Calu3 (cell line): ENCODE measurements at places on chromosomes 3 and 15. TPM values are rescaled to one million over a fixed set of nuclear protein-coding genes. Genes with fewer than 3 reads are reported as not detected.

The XCR1 gene
- total RNA-seq = not detected in 2 replicates

The BNC1 gene
- not detected in 2 replicates for total RNA-seq

The LDHAL6B gene
- not detected in 2 replicates for total RNA-seq

The PRTG gene
- total RNA-seq = 6.6 and 12.0 TPM in 2 replicates

The ARHGEF26 gene
- 19.0 and 21.4 TPM in 2 replicates for total RNA-seq

The ZWILCH gene
- total RNA-seq = 33.2 and 34.5 TPM in 2 replicates

The PLD1 gene
- 58.5 and 61.2 TPM in 2 replicates for total RNA-seq

GRCh38 chr3:111047042-111047441 lies 24.6 kb upstream of the NECTIN3 start:
- no peaks in the 10 kb centered on the region for H3K36me3 ChIP-seq
- no peaks in the 10 kb centered on the region for H3K27me3 ChIP-seq
- DNase-seq = no peak

DNA sequence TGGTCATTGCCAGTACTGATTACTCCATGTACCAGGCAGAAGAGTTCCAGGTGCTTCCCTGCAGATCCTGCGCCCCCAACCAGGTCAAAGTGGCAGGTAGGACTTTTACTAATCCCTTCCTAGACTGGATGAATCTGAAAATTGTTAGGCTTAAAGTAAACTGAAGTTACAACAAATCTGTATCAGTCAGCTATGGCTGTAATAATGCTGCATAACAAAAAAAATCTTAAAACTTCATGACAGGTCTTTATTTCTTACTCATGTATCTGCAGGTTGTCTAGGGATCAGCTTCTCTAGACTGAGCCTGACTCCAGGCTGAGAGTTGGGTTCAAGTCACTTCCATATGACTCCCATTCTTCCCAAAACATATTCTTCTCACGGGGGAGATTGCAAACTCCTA lies 93.7 kb downstream of the MESD start:
- no peaks in the 10 kb centered on the region for H3K27me3 ChIP-seq
- peaks cover 12% of the 10 kb centered on the region for H3K4me1 ChIP-seq
- H3K36me3 ChIP-seq = no peaks in the 10 kb centered on the region
- no peak for DNase-seq
- no peak overlapping the region for H3K27ac ChIP-seq

- H3K27ac ChIP-seq = no peak overlapping the region
- no peak for DNase-seq
- no peaks in the 10 kb centered on the region for H3K4me1 ChIP-seq
- H3K4me3 ChIP-seq = no peak overlapping the region
Observed at GRCh38 chr15:101424984-101425383, 64.5 kb downstream of the PCSK6 start.

DNA sequence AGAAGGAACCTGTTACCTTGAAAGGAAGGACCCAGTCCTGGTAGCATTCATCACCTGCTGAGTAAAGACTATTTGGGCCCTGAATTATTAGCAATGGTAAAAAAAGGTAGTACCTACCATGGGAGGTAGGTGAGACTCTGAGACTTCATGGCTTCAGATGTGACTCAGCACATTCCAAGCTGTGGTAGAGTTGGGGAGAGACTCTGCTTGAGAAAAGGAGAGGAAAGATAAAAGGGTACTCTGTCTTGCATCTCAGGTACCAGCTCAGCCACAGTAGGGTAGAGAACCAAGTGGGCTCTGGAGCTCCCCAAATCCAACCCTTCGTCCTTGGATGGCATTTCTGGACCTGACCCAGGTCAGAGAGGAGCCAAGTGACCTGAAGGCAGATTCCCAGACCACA lies 430.4 kb downstream of the TBL1XR1 start:
- no peaks in the 10 kb centered on the region for H3K36me3 ChIP-seq
- no peak overlapping the region for H3K4me3 ChIP-seq
- no peak for DNase-seq
- no peaks in the 10 kb centered on the region for H3K4me1 ChIP-seq
- H3K27ac ChIP-seq = no peak overlapping the region

DNA sequence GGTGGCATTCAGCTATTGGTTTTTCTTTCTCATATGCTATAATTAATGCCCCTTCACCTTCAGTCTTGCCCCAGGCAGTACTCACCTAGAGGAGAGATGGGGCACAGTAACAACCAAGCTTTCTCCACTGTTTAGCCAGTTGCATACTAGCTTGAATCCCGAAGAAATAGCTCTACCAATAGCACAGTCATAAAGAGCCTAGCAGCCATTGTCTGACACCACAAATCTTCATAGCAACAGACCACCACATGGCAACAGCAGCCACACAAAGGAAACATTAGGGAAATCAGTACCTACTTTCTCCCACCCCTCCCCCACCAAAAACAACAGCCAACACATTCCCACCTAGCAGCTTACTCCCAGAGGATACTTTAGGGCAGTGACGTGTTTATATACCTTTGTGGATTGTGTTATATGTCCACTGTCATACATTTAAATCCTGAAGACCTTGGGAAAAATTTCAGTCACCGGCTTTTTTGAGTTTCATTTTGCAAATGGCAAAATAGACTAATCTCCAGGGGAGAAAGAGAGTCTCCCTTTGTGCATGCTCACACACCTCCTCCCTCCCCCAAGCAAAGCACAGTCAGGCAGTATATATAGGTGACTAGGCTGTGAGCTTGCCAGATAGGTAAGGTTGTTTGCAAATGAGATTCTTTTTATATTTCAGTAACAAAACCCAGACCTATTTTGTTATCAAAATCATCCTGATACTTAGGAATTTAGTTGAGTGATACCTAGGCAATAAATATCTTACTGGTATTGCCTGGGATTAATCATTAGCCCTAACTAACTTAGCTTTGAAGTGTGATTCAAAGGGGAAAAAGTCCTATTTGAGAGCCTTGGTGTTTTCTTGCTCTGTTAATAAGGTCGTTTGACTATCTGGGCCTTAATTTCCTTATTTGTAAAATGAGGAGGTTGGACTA lies 140.6 kb downstream of the RBPMS2 start:
- peaks cover 35% of the 10 kb centered on the region for H3K4me1 ChIP-seq
- H3K4me3 ChIP-seq = peak overlapping the region; percentile 55
- peaks cover 25% of the 10 kb centered on the region for H3K36me3 ChIP-seq
- H3K27ac ChIP-seq = peak overlapping the region; percentile 79
- DNase-seq = peak; percentile 39

DNA sequence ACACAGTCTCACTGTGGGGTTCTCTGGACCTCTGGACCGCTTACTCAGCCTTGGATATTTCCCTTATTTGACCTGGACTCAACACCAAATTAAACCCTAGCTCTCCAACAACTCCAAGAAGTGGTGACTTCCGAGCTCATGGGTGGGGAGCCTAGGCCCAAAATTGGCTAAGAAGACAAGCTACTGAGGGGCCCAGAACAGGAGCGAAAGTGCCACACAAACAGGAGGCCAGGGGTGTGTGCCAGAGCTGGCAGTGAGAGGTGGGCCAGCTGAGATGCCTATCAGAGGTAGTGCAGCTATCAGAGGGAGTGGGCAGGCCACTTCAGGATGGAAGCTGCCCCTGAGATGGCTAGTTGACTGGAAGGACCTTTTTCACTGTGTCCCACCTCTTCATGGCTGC lies 151.1 kb upstream of the PRR20G start:
- DNase-seq = no peak
- no peak overlapping the region for H3K27ac ChIP-seq
- H3K4me3 ChIP-seq = no peak overlapping the region
- no peaks in the 10 kb centered on the region for H3K4me1 ChIP-seq

GRCh38 chr3:179563271-179563783 lies 601 bp downstream of the ACTL6A start:
- peak overlapping the region; percentile 93 for H3K4me3 ChIP-seq
- peak; percentile 92 for DNase-seq
- no peaks in the 10 kb centered on the region for H3K27me3 ChIP-seq
- H3K27ac ChIP-seq = peak overlapping the region; percentile 95

DNA sequence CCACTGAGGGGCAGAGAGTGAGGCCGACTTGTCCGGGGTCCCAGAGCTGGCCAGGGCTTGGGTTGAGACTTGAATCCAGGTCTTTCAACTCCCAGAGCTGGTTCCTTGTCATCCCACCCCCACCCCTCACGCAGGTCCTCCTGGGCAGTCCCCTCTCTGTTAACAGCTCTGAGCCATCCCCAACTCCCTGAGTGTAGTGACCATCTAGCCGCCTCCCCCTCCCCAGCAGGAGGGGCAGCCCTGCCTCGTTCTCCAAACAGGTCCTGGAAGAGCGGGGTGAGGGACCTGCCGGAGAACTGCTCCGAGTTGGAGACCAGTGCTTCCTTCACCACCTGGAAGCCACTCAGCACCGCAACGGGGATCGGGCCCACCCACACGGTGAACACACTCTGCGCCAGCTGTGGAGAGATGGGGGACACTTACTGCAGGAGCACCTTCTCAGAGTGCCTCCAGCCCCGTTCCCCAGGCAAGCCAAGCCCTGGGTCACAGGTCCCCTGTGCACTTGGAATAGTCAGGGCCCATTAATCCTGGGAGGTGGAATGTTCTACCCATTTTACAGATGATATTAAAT lies 24.4 kb upstream of the PARL start:
- DNase-seq = no peak
- no peak overlapping the region for H3K4me3 ChIP-seq
- no peaks in the 10 kb centered on the region for H3K36me3 ChIP-seq
- H3K27ac ChIP-seq = no peak overlapping the region
- H3K27me3 ChIP-seq = peaks cover 19% of the 10 kb centered on the region

GRCh38 chr3:148742118-148742517 lies 44.4 kb downstream of the AGTR1 start:
- no peaks in the 10 kb centered on the region for H3K27me3 ChIP-seq
- H3K4me3 ChIP-seq = no peak overlapping the region
- no peaks in the 10 kb centered on the region for H3K4me1 ChIP-seq
- no peak overlapping the region for H3K27ac ChIP-seq
- no peak for DNase-seq

DNA sequence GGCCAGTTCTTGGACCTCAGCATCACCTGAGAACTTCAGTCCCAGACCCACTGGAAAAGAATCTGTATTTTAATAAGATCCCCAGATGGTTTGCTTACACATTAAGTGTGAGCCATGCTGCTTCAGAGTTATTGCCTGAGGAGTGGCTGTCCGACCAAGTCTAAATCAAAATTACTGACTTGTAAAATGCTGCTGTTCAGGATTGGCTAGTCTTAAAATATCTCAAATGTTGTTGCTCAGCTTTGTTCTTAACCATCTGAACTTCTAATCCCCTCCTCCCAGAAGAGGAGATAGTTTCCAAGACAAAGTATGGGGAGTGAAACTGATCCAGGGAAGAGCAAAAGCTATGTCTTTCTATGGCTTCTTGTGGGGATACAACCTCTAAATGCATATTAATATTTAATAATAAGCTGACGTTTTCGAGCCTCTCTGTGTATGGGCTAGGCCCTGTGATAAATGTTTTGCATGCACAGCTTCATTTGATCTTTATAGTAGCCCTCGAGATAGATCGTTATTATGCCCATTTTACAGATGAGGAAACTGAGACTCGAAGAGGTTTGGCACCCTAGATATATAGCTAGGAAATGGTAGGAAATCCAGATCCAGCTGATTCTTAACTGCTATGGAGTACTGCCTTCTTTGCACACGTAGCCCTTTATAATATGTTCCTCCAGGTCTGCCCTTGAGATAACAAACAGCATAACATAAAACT lies 52.2 kb downstream of the DNASE1L3 start:
- no peaks in the 10 kb centered on the region for H3K27me3 ChIP-seq
- H3K4me3 ChIP-seq = no peak overlapping the region
- peaks cover 28% of the 10 kb centered on the region for H3K4me1 ChIP-seq
- peaks cover 52% of the 10 kb centered on the region for H3K36me3 ChIP-seq

- H3K4me3 ChIP-seq = no peak overlapping the region
- H3K27me3 ChIP-seq = no peaks in the 10 kb centered on the region
- H3K36me3 ChIP-seq = no peaks in the 10 kb centered on the region
- no peak for DNase-seq
Observed at GRCh38 chr15:41860049-41860828, 21.6 kb downstream of the PLA2G4B start.

- no peaks in the 10 kb centered on the region for H3K4me1 ChIP-seq
- DNase-seq = no peak
- no peak overlapping the region for H3K4me3 ChIP-seq
- H3K36me3 ChIP-seq = no peaks in the 10 kb centered on the region
- peaks cover 32% of the 10 kb centered on the region for H3K27me3 ChIP-seq
Observed at GRCh38 chr3:123332124-123332641, 116.7 kb downstream of the ADCY5 start.

DNA sequence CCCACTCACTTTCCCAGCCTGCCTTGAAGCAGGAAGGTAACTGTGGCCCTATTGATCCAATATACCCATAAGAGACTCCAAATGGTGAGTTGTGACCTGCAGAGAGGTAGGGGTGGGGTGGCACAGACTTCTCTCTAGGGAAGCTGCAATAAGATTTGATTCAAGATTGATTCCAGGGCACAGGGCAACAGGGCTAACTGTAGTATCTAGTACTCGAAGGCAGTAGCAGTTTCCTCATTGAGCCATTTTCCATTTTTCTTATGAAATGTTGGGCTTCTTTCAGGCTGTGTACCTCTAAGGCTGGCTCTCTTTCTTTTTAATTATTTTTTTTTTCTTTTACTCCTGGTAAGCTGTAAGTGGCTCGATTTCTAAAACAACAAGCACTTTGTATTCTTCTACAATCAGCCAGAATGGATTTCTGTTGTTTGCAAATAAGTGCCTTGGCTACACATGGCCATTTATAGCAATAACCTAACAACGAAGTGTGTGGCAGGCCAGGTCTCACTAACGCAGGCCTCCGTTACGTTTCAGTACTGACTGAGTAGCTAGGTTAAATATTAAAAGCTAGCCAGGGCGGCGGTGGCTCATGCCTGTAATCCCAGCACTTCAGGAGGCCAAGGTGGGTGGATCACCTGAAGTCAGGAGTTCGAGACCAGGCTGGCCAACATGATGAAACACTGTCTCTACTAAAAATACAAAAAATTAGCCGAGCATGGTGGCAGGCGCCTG lies 19.3 kb downstream of the CCDC12 start:
- peak overlapping the region; percentile 39 for H3K27ac ChIP-seq
- DNase-seq = no peak
- H3K27me3 ChIP-seq = no peaks in the 10 kb centered on the region
- H3K4me1 ChIP-seq = peaks cover 93% of the 10 kb centered on the region
- H3K36me3 ChIP-seq = peaks cover 35% of the 10 kb centered on the region
- H3K4me3 ChIP-seq = no peak overlapping the region

GRCh38 chr3:190205739-190206138 lies 85.0 kb upstream of the P3H2 start:
- no peak for DNase-seq
- no peaks in the 10 kb centered on the region for H3K4me1 ChIP-seq
- no peak overlapping the region for H3K27ac ChIP-seq
- no peaks in the 10 kb centered on the region for H3K27me3 ChIP-seq
- H3K36me3 ChIP-seq = no peaks in the 10 kb centered on the region

- H3K27me3 ChIP-seq = no peaks in the 10 kb centered on the region
- H3K27ac ChIP-seq = no peak overlapping the region
- H3K4me1 ChIP-seq = no peaks in the 10 kb centered on the region
- H3K36me3 ChIP-seq = no peaks in the 10 kb centered on the region
- H3K4me3 ChIP-seq = no peak overlapping the region
Observed at GRCh38 chr3:194231929-194232832, 96.2 kb downstream of the HES1 start.
